ENCODE measurements at places on chromosomes 3 and 15. TPM values are rescaled to one million over a fixed set of nuclear protein-coding genes. Genes with fewer than 3 reads are reported as not detected.
A peak's percentile ranks its signal among the peaks of the same experiment; 100 is the strongest.

- DNase-seq: no peak
Measured at GRCh38 chr3:36677331-36678007, 86.9 kb downstream of the DCLK3 start.

DNA sequence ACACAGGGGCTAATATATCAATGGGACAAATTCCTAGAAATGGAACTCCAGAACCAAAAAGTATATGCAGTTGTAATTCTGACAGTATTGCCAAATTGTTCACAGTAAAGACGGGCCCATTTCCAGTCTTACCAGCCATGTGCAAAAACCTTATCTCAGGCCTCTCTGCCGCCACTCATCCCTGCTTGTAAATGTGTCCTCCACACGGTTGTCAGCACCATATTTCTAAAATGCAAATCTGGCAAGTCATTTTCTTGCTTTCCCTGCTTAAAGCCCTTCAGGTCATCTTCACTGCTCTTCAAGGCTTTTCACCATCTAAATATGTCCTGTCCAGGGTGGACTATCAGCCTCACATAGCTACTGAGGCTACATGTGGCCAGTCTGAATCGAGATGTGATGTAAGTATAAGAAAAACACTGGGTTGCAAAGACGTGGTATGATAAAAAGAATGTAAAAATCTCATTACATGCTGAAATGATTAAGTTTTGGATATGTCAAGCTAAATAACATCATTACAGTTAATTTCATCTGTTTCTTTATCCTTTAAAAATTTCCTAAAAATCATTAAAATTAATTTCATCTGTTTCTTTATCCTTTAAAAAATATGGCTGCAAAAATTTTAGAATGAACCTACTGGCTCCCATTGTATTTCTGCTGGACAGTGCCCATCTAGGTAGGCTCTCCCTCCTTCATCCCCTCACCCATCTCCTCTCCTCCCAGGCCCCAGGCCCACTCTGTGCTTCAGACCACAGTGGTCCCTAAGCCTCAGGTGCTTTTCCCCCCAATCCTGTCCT, 980 bp downstream of the PARP9 start:
- DNase-seq: no peak

The TNFSF10 gene
- 7.7 TPM for polyA plus RNA-seq

DNA sequence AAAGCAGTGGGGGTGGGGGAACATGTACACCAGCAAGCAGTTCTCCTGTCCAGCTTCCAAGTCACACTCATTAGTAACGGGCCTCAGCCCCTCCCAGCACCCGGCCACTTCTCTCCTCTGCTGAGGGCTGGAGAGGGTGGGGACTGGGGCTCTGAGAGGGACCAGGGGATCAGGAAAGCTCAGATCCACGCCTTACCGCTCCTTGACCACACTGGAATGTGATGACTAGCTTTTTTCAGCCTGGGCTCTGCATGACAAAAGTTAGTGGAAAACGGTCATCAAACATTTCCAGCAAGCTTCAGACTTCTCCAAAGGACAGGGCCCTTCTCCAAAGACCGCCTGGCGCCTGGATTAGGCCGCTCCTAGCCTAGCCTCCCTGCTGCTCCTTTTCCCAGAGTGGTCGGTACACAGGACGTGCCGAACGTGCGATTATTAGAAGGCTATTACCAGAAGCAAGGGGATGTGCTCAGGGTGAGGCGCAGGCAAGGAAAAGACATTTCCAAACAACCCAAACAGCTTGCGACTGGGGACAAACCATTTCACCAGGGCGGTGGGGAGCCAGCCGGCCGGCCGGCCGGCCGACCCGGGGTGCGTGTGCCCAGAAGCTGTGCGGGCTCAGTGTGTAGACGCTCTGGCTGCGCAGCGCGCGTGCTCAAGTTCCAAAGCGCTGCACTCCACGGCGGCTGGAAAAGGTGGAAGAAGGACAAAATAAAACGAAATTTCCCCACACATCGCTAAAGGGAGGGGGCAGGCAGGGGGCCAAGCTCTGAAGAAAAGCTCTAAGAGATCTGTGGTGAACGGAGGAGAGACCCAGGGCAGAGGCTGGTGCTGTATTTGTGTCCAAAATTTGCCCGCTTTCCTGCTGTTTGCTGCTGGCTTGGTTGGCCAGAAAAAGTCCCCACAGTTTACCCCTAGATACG, 51.0 kb upstream of the SSR3 start:
- peak; percentile 64 for DNase-seq

DNA sequence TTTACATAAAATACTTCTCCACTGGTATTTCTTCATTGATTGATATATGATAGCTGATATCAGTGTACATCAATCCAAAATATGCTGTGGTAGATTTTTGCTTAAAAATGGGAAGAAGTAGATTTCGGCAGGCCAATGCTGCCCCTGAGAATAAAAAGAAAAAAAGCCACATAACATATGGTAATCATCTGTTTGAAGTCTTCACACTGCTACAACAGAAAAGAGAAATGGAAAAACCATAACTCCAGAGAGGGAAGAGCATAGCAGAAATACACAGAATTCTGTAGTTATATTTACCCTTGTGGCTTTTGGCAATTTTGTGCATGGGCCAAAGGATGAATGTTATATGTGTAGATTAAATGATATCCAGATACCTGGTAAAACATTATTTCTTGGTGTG, 143.1 kb upstream of the KCNMB2 start:
- no peak for DNase-seq

The CCDC54 gene
- 2.0 TPM for polyA plus RNA-seq

The XPC gene
- 15.9 TPM for polyA plus RNA-seq

Data from muscle of arm (tissue), 14 donors.